NCI-H1417 (cell line): ENCODE measurements at places on chromosomes 3 and 15.
A peak's percentile ranks its signal among the peaks of the same experiment; 100 is the strongest.

DNA sequence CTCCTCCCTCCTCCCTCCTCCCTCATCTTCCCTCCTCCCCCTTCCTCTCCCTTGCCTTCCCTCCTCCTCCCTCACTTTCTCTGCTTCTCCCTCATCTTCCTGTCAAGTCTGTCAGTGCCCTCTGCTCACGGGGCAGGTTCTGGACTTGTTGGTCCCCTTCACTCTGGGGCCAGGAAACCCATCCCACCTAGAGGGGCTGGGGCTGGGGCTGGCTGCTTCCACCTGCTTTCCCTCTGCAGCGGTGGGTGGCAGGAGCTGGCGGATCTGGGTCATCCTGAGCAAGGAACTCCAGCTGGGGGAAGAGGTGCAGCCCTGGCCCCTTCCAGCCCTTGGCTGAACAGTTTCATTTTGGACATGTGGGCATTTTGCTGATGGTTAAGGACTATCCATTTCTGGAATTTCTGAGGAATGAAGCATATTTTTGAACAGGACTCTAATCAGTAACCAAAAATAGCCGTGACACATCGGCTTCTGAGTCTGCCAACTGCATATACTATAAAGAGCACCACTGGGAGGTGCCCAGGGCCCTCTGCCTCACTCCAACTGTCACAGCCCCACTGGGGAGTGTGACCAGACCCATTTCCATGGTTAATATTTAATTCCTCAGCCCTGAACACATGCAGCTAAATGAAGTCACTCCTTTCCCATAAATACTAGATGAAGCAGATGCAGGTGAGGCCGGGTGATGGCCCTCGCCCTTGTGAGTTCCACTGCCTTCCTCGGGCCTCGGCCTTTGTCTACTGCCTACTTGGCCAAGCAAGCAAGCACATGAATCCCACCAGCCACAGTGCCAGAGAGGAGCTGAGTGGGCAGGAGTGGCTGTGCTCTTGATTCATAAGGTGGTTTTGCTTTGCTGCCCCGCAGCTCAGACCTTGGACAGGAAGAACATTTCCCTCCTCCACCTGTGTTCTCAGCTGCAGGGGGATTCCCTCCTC is 39.8 kb downstream of the CHDH start:
- no peak for DNase-seq

GRCh38 chr3:11509173-11510000 is 134.3 kb downstream of the VGLL4 start:
- DNase-seq, result peak; percentile 71

DNA sequence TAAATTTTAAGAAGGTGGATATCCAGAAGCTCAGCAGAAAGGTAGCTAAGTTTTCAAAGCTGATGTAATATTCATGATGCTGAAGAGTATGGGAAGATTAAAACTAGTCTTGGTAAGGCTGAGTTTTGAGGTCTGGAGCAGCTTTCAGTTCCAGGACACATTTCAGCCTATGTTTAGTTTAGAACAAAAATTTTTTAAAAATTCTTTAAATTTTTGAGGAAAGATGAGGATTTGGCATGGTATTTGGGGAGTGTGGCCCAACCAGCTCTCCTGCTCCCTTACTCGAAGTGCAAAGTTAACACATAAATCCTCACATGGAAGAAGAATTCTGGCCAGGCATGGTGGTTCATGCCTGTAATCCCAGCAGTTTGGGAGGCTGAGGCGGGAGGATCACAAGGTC is 1039.1 kb downstream of the NAALADL2 start:
- no peak for DNase-seq

DNA sequence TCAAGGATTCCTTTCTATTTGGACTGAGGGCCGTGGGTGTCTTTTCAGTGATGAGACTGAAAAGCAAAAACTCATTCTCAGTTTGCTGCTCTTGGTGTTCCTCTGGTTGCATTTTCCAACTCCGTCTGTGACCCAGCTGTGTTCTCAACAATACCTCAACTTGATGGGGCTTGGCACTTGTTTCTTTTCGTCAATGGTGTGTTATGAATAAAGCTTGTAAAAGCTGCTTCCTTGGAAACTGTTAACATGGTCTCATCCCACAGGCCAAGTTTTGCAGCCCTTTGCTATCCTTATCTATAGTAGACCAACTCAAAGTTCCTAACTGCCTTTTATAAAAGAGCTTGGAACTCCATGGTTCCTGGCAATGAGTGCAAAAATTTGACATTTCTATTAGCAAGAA is 142.5 kb upstream of the UBE2E1 start:
- DNase-seq, result no peak

DNA sequence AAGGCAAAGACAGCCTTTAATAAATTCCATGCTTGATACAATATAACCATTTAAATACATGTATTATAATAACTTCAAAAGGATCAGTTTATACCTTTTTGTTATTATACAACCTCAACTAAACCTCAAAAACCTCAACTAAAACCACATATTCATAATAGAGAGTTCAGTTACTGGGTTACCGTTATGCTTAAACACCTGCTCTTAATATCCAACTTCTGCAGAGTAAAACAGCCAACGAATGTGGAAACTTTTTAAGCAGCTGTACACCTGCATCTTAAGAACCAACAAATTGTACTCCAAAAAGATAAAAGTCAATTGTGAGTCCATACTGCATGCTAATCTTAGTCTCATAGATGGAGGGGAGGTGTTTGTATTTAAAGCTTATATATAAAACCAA is 53.5 kb downstream of the TFDP2 start:
- no peak for DNase-seq

DNA sequence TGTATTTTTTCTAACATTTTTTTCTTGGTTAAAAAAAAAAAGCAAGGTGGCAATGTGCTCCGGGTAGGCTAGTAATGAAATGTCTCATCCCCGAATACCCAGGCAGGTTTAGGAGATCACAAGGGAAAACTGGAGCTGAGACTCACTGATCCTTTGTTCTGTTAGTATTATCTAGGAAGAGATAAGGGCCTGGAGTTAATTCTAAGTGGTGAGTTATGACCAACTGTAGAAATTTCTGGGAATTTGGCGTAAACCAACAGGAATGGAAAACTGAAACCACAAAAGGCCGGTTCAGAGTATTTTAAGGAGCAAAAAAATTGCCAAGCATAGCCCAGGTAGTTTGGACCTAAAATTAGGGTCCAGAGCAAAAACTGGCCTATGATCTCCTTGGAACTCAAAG is 12.4 kb downstream of the PPM1M start:
- no peak for DNase-seq

DNA sequence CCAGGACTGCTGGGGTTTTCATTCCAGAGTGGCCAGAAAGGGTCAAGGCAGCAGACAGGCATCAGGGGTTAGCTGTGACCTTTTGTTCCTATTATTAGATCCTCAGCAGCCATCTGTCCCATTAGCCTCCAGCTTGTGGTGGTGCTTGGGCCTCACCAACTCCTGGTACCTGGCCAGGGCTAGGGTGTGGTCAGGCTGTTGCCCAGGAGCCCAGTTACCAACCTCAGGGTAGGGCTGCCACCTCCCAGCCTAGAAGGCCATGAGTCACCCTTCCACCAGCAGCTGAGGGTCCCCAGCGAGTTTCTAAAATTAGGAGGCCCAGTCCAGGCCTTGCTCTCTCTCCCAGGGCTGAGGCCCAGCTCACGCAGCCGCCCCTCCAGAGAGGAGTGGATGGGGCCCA is 12.2 kb downstream of the TMEM43 start:
- no peak for DNase-seq

- DNase-seq, result no peak
Observed at GRCh38 chr3:178318941-178319816, 217.1 kb upstream of the KCNMB2 start.

DNA sequence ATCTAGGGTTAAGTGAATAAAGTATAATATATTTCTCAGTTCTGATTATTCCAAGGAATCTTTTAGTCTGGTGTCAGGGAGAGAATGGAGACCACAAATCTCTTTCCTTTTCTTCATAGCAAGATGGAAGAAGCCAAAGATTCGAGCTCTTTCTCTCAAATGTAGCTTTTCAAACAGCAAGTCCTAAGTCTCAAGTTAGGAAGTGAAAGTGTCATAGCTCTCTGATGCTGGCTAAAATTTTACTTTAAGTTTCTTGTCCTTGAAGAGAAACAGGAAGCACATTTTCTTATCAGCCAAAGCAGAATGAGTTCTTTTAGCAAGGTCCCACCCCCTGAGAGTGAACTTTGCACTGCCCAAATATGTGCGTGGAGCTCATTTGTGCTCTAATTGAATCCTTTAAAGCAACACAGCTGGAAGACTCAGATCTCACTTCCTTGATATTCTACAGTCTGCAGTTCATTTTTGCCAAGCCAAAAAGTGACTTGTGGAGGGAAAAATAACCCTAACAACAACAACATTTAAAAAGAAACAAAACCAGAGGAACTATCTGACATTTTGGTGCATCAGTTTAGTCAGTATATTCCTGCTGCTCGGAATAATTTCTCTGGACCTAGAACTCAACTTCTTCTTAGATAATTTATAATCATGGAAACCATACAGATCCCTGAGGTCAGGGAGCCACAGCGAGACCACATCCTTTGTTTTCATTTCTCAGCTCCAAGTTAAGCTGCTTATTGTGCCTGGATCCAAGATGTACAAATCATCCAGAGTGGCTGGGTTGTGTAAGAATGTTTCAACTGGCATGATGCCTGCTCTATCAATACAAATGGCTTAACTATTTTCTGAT is 238.7 kb upstream of the P2RY1 start:
- DNase-seq, result no peak

GRCh38 chr3:69986419-69986818 is 13.1 kb upstream of the SAMMSON start:
- DNase-seq, result peak; percentile 34

GRCh38 chr3:113541519-113541918 is 9.2 kb downstream of the SIDT1 start:
- DNase-seq, result no peak

DNA sequence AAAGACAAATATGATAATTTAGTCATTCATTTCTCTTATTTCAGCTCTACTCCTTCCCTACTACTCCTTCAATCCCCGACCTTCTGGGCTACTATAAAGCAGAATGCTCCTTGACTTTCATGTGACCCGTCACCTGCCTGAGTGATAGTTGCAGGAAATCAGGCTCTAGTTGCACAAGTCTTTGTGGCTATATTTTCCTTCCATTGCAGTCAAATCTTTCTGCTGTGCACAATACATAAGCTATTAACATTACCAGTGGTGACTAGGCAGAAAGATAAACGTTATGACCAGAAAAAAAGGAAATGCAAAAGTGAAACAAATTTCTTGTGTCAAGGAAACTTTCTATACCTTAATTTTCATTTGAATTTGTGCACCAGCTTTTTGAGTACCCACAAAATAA is 2.3 kb downstream of the SUCNR1 start:
- no peak for DNase-seq

DNA sequence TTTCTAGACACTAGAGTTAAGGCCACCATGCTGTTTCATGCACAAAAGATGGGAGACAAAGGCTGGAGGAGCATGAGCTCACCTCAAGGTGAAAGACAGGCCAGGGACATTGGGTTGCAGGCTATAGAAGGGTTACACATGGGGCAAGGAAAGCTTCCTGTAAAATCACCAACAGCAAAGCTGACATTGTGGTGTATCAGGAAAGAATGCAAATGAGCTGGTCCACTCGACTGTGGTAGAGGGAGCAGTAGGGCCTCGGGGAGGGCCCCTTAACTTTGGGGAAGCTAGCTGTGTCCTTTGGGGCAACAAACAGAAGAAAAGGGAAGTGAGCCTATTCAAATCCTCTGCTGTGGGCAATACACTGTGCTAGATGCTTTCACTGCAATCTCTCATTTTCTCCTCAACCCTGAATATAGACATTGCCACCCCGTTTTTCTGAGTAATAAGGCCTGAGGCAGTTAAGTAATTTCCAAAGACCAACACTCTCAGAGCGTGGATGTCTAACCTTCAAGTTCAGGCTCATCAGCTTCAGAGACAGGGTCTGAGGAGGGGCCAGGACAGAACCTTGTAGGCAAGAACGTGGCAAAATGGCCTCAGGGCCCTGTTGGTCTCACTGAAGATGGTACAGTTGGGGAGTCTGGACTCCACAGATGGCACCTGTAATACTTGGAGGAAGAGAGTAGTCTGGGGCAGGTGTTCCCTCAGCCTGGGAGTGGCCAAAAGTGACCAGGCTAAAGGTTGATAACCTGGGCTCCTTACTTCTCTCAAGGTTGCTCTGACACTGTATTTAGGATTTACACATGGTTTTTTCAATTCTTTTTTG is 24.1 kb downstream of the CX3CR1 start:
- no peak for DNase-seq

DNA sequence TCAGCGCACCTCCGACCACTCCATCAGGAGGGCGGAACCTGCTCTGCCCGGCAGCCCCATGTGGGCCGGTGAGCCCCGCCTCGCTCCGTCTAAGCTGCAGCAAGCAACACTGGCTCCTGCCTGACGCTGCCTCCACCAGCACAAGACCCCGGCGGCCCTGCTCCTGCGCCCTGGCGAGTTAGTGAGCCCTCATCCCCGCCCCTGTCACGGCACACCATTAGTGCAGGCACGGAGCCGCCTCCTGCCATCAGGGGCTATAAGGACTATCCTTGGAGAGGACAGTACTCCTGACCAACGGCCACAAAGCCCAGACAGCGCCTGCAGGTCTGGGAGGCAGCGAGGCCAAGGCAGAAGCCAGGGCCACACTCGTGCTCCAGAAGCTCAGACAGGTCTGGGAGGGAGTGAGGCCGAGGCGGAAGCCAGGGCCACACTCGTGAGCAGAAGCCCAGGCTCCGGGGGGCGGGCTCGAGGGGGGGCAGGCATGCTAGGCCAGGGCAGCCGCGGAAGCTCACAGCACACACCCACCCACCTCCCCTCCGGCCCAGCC is 39.4 kb downstream of the TNK2 start:
- no peak for DNase-seq

DNA sequence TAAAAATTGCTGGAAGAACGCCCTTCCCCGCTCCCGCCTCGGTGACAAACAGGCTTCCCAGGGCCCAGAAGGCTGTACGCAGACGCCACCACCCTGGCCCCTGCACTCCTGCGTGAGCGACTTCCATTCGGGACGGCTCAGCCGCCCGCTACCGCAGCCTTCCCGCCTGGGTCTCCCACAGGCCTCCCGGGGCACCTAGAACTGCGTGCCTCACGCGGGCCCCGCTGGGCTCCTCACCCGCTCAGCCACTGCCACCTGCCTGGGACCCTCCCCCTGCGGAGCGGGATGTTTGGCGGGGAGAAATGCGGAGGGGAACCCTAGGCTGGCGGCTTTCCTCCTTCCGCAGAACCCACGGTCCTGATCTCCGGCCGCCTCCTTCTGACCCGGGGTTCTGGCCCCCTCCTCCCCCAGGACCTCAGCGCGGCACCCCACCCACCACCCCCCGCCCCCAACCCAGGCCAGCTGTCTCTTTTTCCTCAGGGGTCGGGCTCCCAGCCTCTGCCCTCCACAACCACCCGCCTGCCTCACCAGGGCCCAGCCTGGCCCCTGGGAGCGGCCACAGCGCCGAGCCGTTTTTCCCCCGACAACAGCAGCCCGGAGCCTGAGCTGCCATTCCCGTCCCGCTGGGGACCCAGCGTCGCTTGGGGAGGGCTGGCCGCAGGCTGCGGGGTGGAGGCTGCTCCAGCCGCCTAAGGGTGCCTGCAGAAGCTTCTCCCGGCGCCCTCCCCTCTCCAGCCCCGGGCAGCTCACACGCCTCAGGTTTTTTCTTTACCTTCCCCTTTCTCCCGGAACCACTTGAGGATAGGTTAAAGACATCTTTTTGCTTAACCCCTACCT is 27.6 kb upstream of the RAB7A start:
- DNase-seq, result peak; percentile 57
